ENCODE measurements at places on chromosomes 16 and 17.

GRCh38 chr17:77526259-77526711 is 385.5 kb downstream of the SEC14L1 start:
- no peak for DNase-seq

- DNase-seq, result no peak
Measured at GRCh38 chr17:34799751-34800150, 161.5 kb downstream of the CCT6B start.

DNA sequence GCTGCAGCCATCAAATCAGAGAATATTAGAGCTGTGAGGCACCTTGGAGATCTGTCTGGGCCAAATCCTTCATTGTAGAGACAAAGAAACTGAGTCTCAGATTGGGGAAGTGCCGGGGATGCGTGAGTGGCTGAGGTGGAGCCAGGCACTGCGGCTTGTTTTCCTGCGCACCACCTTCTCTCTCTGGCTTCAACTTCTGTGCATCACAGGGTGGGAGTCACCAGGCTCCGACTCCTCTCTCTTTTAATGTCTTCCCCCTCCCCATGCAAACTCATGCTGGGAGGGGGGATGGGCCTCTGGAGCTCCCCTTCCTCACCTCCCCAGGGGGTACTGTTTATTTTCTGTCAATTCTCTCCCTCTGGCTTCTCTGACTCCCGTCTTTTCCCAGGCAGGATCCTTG is 8.7 kb upstream of the ETV4 start:
- no peak for DNase-seq

DNA sequence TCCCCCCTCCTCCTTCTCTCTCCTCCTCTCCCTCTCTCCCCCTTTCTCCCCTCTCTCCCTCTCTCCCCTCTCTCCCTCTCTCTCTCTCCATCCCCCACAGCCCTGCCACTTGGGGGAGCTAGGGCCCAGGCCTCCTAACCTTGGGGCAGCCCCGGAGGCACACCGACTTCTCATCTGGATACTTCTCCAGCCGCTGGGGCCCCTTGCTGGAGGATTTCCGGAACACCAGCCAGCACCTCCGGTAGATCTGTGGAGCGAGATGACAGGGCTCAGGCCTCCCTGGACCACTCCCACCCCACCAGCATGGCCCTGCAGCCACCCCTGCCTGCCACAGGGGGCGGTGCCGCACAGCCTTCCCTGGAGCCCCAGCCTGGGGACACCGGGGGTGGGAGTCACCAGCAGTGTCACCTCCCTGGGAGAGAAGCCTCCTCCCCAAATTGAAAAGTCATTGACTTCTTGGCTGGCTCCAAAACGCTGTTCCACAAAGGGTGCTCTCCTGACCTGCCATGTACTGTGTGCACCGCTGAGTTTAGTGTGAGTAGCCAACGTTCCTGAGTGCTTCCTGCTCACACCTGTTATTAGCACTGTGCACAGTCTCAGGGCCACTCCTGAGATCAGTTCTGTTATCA is 10.5 kb downstream of the DOK4 start:
- no peak for DNase-seq

DNA sequence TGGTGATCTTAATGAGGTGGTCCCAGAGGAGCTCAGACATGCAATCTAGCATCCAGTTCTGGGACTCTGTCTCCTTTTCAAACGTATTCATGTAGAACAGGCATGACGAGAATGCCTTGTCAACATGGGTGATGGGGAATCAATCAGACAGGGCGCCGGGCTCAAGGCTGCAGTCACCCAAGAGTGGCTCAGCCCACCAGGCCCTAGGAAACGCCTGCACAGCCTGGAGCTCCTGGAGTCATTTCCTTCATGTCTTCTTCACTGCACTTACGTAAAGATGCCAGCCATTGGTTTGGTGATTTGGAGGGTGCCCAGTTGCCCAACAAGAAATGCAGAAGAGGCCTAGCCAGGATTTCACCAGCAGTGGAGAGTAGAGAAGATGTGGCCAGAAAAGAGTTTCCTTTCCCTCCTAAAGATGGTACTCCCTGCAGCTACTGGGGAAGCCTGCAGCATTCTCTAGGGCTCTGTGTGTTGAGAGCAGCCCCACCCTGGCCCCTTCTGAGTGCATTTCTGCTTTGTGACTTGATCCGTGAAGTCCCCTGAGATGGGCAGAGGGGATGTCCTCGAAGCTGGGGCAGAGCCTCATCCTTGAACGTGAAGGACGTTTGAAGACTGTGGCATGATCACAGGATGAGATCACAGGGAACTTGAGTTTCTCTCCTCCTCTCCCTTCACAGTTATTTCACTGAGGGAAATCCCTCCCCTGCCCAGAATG is 24.0 kb upstream of the STH start:
- no peak for DNase-seq

DNA sequence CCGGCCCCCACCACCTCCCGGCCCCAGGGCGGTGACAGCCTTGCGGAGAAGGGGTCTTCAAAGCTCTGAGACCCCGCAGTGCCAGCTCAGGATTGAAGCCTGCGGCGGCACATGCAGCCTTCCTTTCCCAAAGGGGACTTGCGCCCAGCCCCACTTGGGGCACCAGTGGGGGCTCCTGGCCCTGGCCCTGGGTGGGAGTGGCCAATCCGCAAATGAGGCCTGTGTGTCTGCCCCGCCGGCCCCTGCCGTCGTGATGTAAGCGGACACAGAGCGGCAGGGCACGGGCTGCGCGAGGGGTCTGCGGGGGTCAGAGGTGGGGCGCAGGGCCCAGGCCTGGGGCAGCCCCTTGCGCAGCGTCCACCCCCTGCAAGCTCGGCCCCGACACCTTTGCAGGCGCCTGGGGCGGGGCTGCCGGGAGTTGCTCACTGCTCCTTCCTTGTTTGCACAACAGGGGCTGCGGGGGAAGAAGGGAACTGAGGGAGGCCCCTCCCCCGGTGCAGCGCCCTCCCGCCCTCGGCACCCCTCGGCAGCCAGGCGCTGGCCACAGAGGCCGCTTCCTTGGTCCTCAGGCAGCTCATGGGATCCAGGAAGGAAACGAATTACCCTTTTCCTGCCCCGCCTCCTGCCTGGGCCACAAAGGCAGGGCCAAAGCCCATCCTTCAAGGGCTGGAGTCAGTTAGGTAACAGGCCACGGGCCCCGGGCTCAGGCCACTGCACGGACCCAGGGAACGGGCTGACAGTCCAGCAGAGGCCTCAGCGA is 2.9 kb downstream of the SLC16A3 start:
- no peak for DNase-seq

DNA sequence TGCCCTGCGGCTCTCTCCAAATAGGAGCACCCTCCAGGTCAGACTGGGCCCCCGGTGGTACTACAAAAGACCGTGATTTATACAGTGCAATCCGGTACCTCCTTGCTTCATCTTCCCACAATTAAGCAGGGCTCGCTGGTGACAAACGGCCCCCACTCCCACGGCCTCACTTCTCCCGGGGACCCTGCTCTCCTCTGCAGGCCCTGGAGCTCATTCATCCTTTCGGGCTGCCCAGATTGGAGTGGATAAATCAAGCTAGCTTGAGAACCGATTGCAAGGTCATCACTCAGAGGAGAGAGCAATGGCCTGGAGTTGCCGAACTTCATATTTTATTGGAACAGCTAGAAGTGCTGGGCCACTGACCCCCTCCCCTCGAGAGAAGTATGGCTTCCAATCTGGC is 193.5 kb upstream of the IRX6 start:
- no peak for DNase-seq

- no peak for DNase-seq
Measured at GRCh38 chr16:10817963-10818941, at the start of gene TVP23A. TSS of gene TVP23A (minus strand) at chr16:10818794. CDS start at chr16:10818493, 301 bp downstream.

- DNase-seq, result no peak
Measured at GRCh38 chr16:88676502-88677242, 9.6 kb downstream of the SNAI3 start.

- no peak for DNase-seq
Measured at GRCh38 chr16:11233727-11234376, 22.2 kb downstream of the SOCS1 start.

GRCh38 chr16:89924297-89924924 is 1.3 kb downstream of the TUBB3 start:
- DNase-seq, result no peak

DNA sequence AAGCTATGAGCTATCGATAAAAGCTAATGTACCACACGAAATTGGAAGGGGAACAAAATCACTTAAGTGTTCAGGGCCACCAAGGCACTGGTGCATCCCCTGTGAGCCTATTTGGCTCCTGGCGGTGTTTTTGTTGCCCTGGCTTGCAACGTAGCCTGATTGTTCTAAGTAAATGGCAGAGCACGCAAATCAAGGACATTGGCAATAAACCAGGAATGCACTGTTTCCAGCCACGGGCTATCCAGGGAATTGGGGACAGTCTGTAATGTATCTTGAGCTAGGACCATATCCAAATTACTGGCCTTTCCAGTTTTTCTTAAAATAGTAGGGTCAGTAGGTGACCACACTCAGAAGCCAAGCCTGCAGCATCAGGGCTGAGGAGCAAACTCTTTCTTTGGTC is 734.0 kb downstream of the MAF start:
- DNase-seq, result no peak

- no peak for DNase-seq
Measured at GRCh38 chr16:30394592-30395154, 547 bp upstream of the ZNF48 start.

DNA sequence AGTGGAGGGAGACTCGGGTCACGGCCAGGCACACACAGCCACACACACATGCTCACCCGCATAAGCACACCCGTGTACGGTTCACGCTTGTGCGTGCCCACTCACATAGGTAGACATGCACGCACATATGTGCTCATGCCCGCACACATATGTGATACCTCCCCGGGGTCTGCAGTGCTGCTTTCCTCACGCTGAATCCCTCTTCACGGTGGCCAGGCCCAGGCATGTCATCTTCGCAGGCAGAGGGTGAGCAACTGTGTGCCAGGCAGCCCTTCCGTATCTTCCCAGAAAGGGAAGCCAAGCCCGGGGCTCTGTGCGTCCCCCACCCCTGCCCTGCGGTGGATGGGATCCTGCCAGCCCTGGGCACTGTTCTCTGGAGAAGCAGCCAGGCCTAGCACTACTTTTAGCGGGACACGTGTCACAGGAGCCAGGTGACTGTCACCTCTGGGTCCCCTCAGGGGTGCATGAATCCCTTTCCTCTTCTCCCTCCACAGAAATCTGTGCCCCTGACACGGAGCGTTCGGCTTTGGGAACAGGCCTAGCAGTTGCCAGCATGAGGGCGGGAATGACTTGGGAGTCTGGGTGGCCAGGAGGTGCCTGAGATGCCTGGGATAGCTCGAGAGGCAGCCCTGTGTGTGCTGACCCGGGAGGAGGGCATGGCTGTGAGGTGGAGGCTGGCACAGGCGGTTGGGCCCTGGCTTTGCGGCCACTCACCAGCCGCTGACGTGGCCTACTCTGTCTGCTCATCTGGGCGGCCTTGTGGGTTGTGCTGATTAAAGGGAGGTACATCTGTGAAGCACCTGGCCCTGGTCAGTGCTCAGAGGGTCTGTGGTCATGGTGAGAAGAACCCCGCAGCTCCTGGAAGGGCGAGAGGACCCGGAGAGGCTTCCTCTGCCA is 47.5 kb downstream of the BAIAP2 start:
- DNase-seq, result no peak

DNA sequence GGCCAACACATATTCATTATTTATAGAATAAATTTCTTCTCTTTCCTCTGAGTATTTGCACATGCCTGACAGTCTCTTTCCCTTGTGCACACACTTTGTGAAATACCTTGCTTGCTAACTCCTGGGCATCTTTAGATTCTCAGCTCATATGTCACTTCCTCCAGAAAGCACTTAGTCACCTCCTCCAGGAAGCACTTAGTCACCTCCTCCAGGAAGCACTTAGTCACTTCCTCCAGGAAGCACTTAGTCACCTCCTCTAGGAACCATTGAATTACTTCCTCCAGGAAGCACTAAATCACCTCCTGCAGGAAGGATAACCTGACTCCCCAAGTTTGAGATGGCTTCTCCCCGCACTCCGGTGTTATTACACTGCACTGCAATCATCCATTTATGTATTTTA is 462.5 kb upstream of the EEF2KMT start:
- no peak for DNase-seq

GRCh38 chr16:51031598-51031997 is 119.5 kb downstream of the SALL1 start:
- no peak for DNase-seq

GRCh38 chr16:83215406-83216001 is 588.7 kb downstream of the CDH13 start:
- DNase-seq, result peak; percentile 10

Data from Panc1 (cell line).